Right cardiac atrium (tissue), 5 donors: ENCODE measurements at places on chromosomes 11 and 22.

DNA sequence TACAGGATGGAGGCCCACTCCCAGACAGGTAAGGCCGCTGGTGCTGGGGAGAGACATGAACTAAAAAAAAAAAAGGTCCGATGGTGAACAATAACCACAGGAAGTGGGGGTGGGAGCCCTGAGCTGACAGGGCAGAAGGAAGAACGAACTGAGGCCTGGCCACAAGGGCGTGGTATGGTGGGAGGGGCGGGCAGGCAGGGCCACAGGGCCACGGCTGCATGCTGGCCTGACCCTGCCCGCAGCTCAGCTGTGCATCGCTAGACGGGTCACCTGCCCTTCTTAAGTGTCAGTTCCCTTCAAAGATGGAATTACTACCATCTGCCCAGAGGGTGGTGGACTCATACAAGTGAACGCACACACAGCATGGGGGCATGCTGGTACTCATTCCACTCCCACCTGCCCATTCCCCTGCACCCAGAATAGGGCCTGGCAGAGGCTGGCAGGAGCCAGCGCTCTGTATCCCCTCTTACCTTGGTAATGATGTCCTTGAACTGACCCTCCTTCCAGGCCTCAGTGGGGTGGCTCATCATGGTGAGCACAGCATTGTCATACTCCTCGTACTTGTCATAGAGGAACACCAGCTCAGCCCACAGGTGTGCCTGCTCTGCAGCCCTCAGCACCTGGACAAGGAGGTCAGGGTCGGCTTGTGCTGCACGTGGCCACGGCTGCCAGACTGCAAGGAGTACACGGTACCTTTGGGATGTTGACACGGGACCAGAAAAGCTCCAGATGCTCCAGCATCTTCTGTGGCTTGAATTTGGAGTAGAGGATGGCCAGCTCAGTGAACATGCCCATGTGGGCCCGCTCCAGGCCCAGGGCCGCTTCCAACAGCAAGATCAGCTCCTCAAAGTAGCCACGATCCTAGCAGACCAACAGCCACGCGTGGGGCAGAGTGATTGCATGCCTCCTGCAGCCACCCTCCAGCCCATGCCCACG is 17.5 kb upstream of the SLC25A1 start:
- DNase-seq, result no peak

GRCh38 chr22:27580311-27580897 is 221.2 kb downstream of the MN1 start:
- DNase-seq, result no peak

DNA sequence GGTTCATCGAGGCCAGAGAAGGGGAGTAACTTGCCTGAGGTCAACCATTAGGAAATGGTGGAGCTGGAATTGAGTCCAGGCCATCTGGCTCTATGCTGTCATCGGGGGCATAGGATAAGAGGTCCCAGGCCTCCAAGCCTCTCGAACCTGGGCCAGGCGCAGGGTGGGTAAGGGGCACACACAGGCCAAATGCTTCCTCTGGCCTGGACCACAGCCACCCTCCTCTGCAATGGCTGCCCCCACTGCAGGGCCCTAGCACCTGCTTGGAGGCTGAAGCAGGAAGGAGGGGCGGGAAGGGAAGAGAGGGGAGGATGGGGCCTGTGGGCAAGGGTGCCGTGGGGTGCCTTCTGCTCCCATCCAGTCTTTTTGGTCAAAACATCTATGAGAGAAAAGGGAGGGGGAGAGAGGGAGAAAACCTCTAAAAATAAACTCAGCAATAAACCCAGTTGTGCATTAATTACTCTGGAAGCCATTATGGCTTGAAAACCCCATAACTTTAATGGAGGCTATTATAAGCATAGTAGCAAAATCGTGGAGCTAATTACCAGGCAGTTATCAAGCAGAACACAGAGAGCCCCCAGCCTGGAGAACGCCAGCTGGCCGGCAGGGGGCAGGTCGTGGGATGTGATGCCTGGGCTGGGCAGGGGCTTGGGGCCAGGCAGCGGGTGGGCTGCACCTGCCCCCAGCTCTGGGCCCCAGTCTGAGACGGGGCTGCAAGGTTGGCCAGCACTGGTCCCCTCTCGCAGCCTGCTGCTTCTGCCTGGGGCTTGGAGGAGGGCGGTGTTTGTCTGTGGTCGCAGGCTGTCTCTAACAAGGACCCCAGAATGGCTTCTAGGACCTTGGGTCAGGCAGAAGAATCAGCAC is 21.1 kb downstream of the B3GAT1 start:
- DNase-seq, result no peak

- no peak for DNase-seq
Observed at GRCh38 chr11:82811369-82811768, 77.7 kb upstream of the FAM181B start.

GRCh38 chr22:29972121-29972520 is 89.1 kb downstream of the MTMR3 start:
- DNase-seq, result no peak

DNA sequence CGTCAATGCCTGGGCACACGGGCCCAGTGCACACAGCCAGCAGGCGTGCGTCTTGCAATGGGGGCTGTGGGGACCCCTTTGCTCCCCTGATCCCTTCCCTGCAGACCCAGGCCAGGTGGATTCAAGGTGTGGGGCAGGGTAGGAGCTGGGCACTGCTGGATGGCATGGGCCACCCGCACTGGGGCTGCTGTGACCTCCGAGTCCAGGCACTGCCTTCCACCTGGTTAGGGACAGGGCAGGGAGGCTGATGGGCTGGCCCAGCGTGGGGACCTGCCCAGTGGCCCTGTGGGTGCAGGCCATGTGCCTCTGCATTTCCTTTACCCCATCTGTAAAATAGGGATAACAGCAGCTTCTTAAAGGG is 22.9 kb downstream of the KCNQ1 start:
- no peak for DNase-seq

- no peak for DNase-seq
Observed at GRCh38 chr11:88131764-88132470, 43.3 kb downstream of the RAB38 start.
